A549 treated with CpdA at 1 μM for 4 hours (cell line): ENCODE measurements at places on chromosomes 7 and 10. TPM values are rescaled to one million over a fixed set of nuclear protein-coding genes. Genes with fewer than 3 reads are reported as not detected.

The HMX2 gene
- 0.10 to 0.18 TPM (median 0.16 TPM) in 4 of 5 replicates, not detected in the other for total RNA-seq

The DKK1 gene
- 302 to 387 TPM (median 332 TPM) in 5 replicates for total RNA-seq

The TES gene
- total RNA-seq: 47.5 to 65.9 TPM (median 54.0 TPM) in 5 replicates

The COPS6 gene
- total RNA-seq: 148 to 197 TPM (median 177 TPM) in 5 replicates

The STRIP2 gene
- total RNA-seq: 5.8 to 8.9 TPM (median 7.4 TPM) in 5 replicates

The ARMC3 gene
- total RNA-seq: 0.31 to 1.0 TPM (median 0.53 TPM) in 5 replicates

The KCNMA1 gene
- 38.6 to 89.6 TPM (median 81.0 TPM) in 5 replicates for total RNA-seq

The GPR141 gene
- total RNA-seq: not detected in 5 replicates

The PPP1R17 gene
- total RNA-seq: not detected in 5 replicates

The GPR15LG gene
- not detected in 5 replicates for total RNA-seq

The ALDH18A1 gene
- 48.2 to 52.0 TPM (median 51.1 TPM) in 5 replicates for total RNA-seq

The PRSS37 gene
- total RNA-seq: not detected in 5 replicates

The ADAM22 gene
- 0.14 to 0.55 TPM (median 0.24 TPM) in 5 replicates for total RNA-seq

The IGFBP3 gene
- total RNA-seq: 178 to 294 TPM (median 243 TPM) in 5 replicates

The CUL2 gene
- total RNA-seq: 22.2 to 25.8 TPM (median 24.6 TPM) in 5 replicates

The PLEKHS1 gene
- 0.02 to 0.13 TPM (median 0.07 TPM) in 4 of 5 replicates, not detected in the other for total RNA-seq

The ADAMTS14 gene
- 0.07 to 0.13 TPM (median 0.10 TPM) in 5 replicates for total RNA-seq

The CCDC6 gene
- total RNA-seq: 22.1 to 24.1 TPM (median 22.2 TPM) in 5 replicates

The SLF2 gene
- total RNA-seq: 9.7 to 10.6 TPM (median 10.4 TPM) in 5 replicates

The OIT3 gene
- total RNA-seq: 0.03 to 0.13 TPM (median 0.05 TPM) in 4 of 5 replicates, not detected in the other

The TCERG1L gene
- not detected in 5 replicates for total RNA-seq

The ADARB2 gene
- total RNA-seq: not detected in 5 replicates

The VENTX gene
- total RNA-seq: 0.01 TPM in 1 of 5 replicates, not detected in the others

The CCDC136 gene
- 1.8 to 3.7 TPM (median 2.2 TPM) in 5 replicates for total RNA-seq

The ZNF727 gene
- not detected in 5 replicates for total RNA-seq

The SVOPL gene
- not detected in 5 replicates for total RNA-seq

The EXOSC1 gene
- 49.4 to 60.0 TPM (median 57.8 TPM) in 5 replicates for total RNA-seq

The WDFY4 gene
- total RNA-seq: under 0.01 TPM in 1 of 5 replicates, not detected in the others

The SPDYE5 gene
- not detected in 5 replicates for total RNA-seq

The PAX4 gene
- total RNA-seq: not detected in 5 replicates

The PHKG1 gene
- 0.39 to 1.2 TPM (median 0.41 TPM) in 5 replicates for total RNA-seq

The MGAM2 gene
- 0.01 to 0.02 TPM (median 0.02 TPM) in 3 of 5 replicates, not detected in the others for total RNA-seq

The GIMAP2 gene
- total RNA-seq: not detected in 5 replicates

The CALML5 gene
- total RNA-seq: not detected in 5 replicates

The ANKRD1 gene
- 4.4 to 8.4 TPM (median 6.5 TPM) in 5 replicates for total RNA-seq

The CFAP69 gene
- total RNA-seq: 1.3 to 2.0 TPM (median 1.6 TPM) in 5 replicates

The CADPS2 gene
- 0.04 to 0.19 TPM (median 0.07 TPM) in 5 replicates for total RNA-seq

The ZNF487 gene
- total RNA-seq: 5.8 to 8.2 TPM (median 6.9 TPM) in 5 replicates

The ZNF277 gene
- total RNA-seq: 11.2 to 16.5 TPM (median 13.3 TPM) in 5 replicates

The ANKRD30A gene
- total RNA-seq: 0.37 to 1.4 TPM (median 1.0 TPM) in 5 replicates

The TWIST1 gene
- total RNA-seq: 1.4 to 4.2 TPM (median 3.6 TPM) in 5 replicates

The SAP25 gene
- total RNA-seq: 0.61 to 0.85 TPM (median 0.71 TPM) in 5 replicates
